ENCODE measurements at places on chromosomes 11 and 22. TPM values are rescaled to one million over a fixed set of nuclear protein-coding genes. Genes with fewer than 3 reads are reported as not detected.

CBX7 gene
- 6.6 TPM for total RNA-seq

CCDC188 gene
- total RNA-seq = 1.3 TPM

WNT7B gene
- not detected for total RNA-seq

TSGA10IP gene
- not detected for total RNA-seq

BCO2 gene
- total RNA-seq = 7.5 TPM

FOLR2 gene
- total RNA-seq = not detected

GGTLC3 gene
- total RNA-seq = not detected

CCDC116 gene
- total RNA-seq = 0.18 TPM

SAA2 gene
- total RNA-seq = 0.28 TPM

TRPC6 gene
- 0.09 TPM for total RNA-seq

OR51E2 gene
- not detected for total RNA-seq

GLYATL1B gene
- not detected for total RNA-seq

IL17REL gene
- not detected for total RNA-seq

ROBO4 gene
- 0.46 TPM for total RNA-seq

OR8D4 gene
- not detected for total RNA-seq

KDELR3 gene
- 109 TPM for total RNA-seq

OR4C11 gene
- total RNA-seq = not detected

PAMR1 gene
- total RNA-seq = 499 TPM

OR5B3 gene
- not detected for total RNA-seq

HBB gene
- not detected for total RNA-seq

MN1 gene
- total RNA-seq = 0.85 TPM

CTSD gene
- total RNA-seq = 251 TPM

Measured in smooth muscle cell of bladder (primary cell).